Naive thymus-derived CD8-positive, alpha-beta T cell (primary cell): ENCODE measurements at places on chromosomes 13 and 19. TPM values are rescaled to one million over a fixed set of nuclear protein-coding genes. Genes with fewer than 3 reads are reported as not detected.

DNA sequence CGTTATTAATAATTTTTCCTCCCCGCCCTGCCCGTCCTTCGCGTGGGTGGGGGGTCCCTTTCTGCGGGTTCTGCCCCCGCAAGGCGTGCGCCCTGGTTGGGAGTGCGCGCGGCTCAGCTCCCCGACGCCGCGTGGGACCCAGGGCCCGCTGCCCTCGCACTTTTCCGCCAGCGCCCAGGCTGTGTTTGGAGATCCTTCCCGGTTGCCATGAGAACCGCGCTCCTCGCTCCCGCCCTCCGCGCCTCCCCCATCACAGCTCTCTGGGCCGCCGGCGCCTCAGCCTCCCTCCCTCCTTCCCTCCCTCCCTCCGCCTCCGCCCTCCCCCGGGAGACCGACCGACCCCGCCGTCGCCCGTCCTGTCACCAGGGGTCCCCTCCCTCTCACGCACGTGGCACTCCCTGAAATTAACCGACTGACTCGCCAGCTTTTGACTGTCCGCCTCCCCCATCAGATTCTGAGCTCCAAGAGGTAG, 2.4 kb upstream of the SSBP4 start:
- DNase-seq = peak; percentile 42

F7 gene
- 0.14 TPM for total RNA-seq

FOXA3 gene
- total RNA-seq = not detected

DNA sequence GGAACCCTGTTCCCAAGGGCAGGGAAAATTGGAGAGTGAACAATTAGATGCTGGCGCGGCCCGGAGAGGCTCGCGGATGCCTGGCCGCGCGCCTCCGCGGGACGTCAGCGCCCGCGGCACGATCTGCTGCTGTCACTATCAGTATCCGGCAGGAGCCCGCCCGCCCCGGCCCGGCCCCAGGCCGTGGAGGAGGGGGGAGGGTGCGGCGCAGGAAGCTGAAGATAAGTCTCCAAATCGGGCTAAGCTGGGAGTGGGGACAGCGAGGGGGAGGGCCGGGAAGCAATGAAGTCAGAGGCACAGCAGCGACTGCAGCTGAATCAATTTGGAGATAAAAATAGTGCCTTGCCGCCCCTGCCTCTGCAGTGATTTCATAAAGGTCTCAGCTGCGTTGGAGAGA, 441.5 kb upstream of the KLF12 start:
- peak; percentile 27 for DNase-seq

GRCh38 chr19:38145623-38146022, 78.4 kb downstream of the DPF1 start:
- DNase-seq = no peak

DNA sequence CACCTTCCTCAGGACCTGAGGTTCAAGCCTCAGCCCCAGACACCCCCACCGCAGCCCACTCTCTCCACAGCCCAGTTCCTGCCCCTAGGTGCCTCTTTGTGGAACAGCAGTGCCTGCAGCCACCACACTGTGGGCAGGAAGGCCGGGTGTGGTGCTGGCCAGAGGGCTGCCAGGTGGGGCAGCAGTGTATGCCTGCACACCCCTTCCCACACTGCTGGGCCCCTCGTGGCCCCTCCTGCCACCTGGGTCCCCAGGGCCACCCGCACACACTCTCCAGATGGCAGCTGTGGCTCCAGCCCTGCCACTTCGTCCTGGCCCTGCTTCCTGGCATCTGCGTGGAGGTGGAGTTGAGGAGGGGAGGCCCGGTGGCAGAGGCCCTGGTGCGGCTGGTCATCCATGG, 35.1 kb downstream of the HPN start:
- DNase-seq = no peak

IGFL2 gene
- not detected for total RNA-seq

DNA sequence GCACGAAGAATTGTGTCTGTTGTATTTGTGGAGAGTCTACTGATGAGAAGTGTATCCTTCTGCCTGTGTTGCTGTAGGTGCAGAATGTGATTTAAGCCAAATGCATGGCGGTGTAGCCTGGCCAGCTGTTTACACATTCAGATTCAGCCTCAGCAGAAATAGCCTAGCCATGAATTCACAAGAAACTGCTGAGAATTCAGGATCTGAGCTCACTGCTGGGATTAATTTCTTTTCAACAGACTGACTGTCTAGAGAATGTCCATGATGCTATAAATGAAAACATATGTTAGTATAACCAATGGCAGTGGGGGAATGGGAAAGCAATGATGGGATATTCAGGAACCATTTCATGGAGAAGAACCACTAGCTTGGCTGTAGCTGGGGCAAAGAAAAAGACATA, 77.4 kb upstream of the RNF113B start:
- DNase-seq = no peak

DNA sequence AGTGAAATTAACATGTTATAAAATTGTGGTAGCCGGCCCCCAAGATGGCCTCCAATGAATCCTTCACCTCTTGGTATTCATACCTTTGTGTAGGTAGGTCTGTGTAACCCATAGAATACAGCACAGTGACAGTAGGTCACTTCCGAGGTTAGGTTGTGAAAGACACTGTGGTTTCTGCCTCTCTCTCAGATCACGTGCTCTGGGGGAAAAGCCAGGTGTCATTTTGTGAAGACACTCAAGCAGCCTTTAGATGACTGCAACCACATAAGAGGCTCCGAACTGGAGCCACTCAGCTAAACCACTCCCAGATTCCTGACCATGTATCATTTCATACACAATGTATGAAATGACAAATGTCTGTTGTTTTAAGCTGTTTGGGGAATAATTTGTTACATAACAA, 9.8 kb upstream of the USPL1 start:
- DNase-seq = peak; percentile 81

SHFL gene
- total RNA-seq = 109 TPM

DNA sequence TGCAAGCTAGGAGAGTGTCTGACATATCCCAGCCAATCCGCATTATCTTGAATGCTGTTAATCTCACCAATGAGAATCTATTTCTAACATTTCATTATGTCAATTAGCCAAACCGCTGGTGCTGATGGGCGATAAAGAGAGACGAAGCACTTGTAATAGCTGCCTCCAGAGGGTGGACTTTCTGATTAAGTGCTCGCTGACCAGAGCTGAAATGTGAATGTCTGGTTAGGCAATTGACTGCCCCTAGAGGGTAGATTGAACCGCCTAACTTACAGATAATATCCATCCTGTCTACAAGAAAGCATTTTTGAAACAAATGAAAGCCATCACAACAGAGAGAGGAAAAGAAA, 552 bp upstream of the GRWD1 start:
- DNase-seq = no peak

DNA sequence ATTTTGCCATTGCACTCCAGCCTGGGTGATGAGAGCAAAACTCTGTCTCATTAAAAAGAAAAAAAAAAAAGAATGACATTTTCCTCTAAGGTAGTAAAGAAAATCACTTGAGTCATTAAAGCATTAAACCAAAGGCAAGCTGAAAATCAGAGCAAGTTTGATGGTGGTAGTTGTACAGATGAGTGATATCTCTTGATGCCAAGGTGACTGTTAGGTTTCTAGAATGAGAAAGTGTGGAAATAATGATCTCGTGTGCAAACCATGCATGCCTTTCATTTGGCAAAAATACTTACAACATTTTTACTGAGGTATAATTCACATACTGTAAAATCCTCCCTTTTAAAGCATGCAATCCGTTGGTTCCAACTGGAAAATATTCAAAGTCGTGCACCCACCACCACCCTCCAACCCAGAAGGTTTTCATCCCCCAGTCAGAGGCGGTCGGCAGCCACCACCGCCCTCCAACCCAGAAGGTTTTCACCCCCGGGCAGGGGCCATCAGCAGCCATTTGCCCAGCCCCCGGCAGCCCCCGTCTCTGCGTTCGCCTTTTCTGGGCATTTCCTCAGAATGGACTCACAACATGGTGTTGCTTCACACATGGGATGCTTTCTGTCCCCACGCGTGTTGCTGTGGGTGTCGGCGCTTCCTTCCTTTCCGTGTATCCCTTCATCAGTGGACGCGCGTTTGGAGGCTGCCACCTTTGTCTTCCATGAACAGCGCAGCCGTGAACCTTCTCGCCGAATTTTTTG, 90.2 kb downstream of the ATP11A start:
- no peak for DNase-seq

- DNase-seq = no peak
Observed at GRCh38 chr13:113518076-113518803, 27.7 kb upstream of the DCUN1D2 start.

DNA sequence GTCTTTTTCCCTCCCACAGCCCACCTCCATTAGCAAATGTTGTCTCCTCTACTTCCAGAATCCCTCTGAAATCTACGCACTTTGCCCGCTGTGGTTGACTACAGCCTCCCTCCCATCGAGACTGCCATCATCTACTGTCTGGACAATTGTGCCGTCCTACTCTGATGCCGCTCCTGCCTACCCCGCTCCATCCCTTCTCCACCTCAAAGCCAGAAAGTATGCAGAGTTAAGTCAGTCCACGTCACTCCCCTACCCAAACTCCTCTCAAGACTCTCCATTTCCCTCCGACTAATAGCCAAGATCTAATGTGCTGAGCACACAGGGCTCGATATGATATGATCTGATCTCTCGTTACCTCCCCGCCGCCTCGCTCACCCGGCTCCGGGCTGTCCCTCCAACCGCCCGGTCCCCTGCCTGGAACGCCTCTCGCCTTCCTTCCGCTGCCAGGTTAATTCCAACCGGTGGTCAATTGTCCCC, 556 bp downstream of the CACTIN start:
- DNase-seq = peak; percentile 32
